ENCODE measurements at places on chromosomes 11 and 22.

GRCh38 chr11:19867064-19867463 is 154.4 kb downstream of the NAV2 start:
- DNase-seq, result no peak

DNA sequence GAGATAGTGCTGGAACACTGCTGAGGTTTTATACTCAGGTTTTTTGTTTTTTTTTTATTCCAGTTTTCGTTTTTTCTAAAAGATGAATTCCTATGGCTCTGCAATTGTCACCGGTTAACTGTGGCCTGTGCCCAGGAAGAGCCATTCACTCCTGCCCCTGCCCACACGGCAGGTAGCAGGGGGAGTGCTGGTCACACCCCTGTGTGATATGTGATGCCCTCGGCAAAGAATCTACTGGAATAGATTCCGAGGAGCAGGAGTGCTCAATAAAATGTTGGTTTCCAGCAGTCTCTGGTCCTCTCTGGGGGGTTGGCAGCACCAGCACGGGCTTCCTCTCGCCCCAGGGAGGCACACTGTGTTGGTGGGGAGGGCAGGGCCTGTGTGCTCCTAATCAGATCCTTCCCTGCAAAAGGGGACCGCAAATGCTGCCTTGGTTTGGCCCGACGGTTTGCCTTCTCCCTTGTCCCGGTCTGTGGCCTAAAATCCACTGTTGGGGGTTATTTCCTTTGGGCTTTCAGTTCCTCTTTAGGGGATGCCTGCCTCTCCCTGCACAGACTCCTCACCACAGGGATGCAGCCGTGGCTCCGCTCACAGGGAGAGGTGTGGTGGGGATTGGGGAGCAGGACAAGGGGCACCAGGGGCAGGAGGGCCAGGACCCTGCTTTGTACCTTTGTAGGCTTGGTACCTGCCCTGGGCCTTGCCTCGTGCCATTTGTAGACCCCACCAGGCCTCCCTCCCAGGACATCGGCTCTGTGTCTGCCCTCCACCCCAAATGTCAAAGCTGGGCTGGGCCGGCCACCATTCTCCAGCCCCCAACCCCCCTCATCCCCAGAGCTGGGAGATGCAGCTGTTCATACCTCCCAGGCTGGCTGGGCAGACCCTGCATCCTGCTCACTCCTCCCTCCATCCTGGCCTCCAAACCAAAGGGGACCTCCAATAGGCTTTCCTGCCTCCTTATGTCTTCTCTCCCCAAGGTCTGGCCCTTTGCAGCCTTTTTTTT is 13.5 kb downstream of the MCAT start:
- no peak for DNase-seq

DNA sequence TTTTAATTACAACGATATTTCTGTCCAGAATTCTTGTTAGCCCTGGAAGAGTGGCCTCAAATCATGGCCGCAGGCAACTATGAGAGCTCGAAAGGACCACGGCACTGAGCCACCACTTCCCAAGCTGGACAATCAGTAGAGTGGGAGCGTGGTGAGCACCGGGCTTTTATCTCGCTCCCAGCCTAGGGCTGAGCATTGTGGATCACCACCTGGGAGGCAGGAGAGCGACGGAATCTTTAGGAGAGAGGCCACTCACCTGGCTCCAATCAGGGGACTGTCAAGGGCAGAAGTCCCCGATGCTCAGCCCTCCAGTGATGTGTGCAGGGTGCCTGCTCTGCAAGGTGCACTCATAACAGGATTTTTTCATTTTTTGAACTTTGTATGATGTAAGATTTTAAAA is 377.1 kb upstream of the B3GAT1 start:
- no peak for DNase-seq

DNA sequence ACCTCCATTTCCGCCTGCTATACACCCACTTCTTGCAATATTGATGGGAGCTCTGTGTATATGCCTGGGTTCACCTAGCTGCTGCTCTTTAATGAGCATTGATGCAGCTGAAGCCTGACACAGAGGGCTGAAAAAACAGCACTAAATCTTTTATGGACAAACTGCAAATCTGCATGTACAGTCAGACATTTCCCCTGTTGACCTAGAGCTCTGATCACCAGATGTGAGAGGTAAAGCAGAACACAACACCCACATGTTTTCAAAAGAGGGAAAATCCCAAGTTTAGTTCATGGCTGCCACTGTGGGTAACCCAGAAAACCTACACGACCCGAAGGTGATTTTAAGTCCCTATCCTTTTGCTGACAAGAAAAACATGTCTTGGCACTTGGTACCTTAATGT is 303.0 kb upstream of the PITPNB start:
- DNase-seq, result no peak

DNA sequence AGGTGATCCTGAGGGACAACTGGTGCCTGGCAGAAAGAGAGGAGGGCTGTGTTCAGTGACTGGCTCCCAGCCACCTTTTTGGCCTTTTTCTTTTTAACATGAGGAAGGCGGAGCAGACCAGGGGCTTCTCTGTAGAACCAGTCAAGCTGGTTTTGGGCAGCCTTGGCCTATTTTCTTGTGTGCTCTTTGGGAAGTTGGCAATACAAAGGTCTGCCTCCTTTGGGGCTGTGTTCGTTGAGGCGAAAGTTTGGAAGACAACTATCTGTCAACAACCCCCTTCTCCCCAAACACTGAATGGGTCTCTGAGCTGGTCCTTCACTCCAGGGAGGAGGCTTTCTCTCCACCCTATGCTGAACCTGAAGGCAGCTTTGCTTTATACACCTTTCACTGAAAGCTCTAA is 8.5 kb downstream of the MARK2 start:
- DNase-seq, result no peak

DNA sequence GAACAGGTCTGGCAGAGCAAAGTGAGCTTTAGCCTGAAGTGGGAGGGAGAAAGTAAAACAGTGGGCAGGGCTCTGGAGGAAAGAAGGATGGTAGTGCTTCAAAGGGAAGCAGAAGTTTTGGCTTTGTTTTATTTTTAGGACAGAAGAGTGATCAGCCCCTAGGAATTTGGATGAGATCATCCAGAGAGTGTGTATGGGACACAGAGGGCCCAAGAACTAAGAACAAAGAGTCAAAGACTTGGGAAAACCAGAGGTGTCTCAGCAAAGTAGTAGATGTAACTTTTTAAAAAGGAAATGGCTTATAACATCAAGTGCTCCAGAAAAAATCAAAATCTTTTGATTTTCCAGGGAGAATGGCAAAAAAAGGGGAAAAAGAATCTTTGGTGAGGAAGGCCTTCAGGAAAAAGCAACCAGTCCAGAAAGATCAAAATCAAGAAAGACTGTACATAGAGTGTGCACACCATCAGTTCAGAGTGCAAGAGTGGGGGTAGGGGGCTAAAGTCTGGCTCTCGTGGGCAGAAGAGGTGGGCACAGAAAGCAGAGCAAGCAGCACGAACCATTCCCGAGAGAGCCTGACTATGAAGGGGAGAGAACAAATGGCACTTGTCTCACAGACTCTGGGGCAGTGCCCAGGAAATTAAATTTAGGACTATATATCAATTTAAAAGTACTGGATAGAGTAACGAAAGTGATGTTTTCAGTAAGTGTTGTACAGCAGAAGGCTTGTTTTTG is 30.0 kb downstream of the MAPK1 start:
- no peak for DNase-seq

All from GM12892 (cell line).